Bone marrow (tissue), 2 donors: ENCODE measurements at places on chromosomes 16 and 17.

GRCh38 chr17:50289991-50290702 is 15.9 kb downstream of the TMEM92 start:
- DNase-seq = peak; percentile 40

GRCh38 chr16:58393138-58393504 is 850 bp downstream of the GINS3 start:
- no peak for DNase-seq

DNA sequence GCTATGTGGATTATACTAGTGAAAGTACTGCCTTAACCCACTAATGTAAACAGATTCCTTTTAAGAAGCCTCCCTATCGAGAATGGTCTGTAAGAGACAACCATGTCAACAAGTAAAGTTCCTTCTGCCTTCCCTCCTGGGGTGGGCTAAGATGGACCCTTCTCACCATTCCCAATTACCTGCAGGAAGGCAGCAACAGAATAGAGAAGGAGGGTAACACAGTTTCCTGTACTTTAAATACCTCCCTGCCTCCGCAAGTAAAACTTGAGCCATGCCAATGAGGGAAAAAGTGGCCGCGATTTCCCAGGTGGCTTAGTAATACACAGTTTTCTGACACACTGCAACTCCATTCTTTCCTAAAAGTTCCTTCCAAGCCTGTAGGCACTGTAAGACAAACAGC is 45.2 kb downstream of the TOX3 start:
- no peak for DNase-seq

DNA sequence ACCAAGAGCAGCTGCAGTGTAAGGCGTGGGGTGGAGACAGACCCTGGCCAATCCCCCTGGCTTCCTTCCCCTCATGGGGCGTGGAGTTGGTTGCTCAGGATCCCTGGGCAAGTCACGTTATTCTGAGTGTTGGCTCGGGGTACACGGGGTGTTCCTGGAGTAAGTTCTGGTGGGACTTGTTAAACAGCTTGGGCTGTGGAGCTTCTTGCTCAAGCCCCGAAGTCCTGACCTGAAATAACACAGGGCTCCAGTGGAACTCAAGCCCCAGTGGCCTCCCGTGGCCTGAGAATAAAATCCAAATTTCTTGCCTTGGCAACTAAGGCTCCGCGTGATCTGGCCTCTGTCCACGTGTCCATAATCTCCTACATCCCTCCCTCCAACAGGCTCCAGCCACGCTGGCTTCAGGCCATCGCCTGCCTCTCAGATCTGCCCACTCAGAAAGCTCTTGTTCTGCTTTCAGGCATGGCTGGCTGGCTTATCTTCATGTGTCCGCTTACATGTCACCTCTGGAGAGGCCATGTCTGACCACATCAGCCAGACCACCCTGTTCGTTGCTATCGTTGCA is 49.3 kb upstream of the BCO1 start:
- no peak for DNase-seq

GRCh38 chr17:56175299-56175955 is 22.2 kb downstream of the ANKFN1 start:
- DNase-seq = no peak

DNA sequence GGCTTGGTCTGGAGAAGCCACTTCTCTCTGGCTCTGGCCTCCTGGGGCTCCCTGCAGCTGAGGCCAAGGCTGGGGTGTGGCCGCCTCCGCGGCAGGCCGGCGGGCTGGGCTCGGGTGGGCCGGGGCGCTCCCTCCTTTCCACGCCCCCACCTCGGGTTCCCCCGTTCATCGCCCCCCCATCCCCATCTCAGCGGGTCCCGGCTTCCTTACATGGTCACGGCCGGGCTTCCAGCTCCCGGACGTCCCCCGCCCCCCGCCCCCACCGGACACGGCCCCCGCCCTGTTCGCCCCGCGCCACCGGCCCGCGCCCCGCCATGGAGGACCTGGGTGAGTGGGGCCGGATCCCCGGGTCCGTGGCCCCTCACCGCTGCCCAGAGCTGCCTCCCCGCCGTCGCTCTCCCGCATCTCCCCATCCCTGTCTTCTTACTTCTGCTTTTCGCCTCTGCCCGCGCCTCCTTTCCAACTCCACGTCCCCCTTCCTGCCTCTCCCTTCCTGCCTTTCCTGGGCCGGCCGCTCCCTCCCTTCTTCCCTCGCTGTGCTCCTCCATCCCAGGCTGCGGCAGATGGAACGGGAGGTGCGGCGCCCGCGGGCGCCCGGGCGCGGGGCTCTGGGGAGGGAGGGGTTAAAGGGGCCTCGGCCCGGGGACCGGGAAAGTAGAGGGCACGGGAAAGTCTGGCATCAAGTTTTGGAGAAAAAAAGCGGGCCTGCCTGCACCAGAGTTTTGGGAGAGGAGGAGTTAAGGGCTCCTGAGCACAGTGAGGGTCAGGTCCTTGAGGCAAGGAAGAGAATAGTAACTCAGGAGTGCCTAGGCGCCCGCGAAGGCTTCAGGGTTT is at the start of gene TGFB1I1:
TGFB1I1 (plus strand) TSS at position 278 of the 834 bp plus-strand sequence; CDS start at position 315, 37 bp downstream.
- peak; percentile 15 for DNase-seq
